Amniotic stem cell (primary cell): ENCODE measurements at places on chromosomes 5 and 9.

DNA sequence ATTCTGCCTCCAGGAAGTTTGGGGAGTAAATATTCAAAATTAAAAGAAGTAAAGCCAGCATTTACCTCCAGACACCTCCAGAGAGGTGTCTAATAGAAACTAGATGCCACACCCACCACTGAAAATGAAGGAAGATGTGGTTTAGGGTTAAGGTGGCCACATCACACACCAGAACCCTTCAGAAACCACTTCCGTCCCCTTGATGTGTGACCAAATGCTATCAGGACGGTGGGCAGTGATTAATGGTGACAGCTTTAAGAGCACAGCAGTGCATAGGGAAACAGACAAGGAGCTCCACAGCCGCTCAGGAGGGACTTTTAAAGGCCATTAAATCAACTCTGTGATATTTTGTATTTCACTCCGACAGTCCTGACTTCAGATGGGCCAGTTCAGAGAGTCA, 295.2 kb downstream of the BRINP1 start:
- DNase-seq: no peak

- no peak for DNase-seq
Measured at GRCh38 chr5:40452874-40453624, 226.7 kb upstream of the PTGER4 start.

GRCh38 chr9:78196258-78196657, 39.6 kb upstream of the CEP78 start:
- DNase-seq: no peak

DNA sequence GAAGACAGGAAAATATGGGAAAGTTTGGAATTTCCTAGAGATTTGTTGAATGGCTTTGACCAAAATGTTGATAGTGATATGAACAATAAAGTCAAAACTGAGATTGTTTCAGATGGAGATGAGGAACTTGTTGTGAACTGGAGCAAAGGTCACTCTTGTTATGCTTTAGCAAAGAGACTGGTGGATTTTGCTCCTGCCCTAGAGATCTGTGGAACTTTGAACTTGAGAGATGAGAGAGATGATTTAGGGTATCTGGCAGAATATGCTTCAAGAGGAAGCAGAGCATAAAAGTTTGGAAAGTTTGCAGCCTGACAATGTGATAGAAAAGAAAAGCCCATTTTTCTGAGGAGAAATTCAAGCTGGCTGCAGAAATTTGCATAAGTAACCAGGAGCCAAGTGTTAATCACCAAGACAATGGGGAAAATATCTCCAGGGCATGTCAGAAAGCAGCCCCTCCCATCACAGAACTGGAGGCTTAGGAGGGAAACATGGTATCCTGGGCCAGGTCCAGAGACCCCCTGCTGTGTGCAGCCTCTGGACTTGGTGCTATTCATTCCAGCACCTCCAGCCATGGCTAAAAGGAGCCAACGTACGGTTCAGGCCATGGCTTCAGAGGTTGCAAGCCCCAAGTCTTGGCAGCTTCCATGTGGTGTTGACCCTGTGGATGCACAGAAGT, 114.3 kb upstream of the STARD4 start:
- no peak for DNase-seq

GRCh38 chr9:104091116-104091515, 3.0 kb upstream of the SMC2 start:
- DNase-seq: no peak

GRCh38 chr9:96651626-96652025, 3.5 kb downstream of the PRXL2C start:
- DNase-seq: no peak

DNA sequence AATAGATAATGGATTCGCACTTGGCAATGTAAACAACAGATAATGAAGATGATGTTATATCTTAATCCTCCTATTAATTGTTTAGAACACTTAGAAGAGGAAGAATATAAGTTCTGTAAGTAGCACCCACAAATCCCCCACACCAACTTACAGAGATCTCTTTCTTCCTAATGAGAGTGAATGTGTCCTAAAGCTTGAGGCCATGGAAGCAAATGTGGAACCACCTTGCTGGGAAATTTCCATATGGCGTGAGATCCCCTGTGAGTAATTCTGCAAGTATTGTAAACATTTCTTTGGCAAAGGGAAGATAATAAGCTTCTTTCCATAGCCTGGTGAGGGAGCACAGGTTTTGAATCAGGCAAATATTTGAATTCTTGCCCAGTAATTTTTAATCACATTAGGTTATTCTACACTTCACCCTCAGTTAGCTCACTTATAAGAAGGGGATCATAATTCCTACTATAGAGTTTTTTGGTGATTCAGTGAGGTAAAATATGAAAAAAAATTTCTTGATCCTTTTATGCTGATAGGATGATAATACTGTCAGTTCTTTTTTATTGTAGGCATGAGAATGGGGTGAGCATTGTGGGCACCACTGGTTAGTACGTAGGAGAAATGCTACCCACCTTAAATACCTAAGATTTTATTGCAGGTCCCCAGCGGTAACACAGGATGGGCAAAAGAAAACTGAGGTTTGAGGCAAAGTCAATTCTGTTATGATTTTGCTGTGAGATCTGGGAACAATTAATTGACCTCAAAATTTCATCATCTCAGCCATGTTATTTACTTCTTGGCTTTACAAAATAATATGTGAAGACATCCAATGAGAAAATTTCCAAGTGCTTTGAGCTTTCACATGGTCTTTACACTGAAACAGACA, 574.8 kb downstream of the PSAT1 start:
- peak; percentile 57 for DNase-seq

DNA sequence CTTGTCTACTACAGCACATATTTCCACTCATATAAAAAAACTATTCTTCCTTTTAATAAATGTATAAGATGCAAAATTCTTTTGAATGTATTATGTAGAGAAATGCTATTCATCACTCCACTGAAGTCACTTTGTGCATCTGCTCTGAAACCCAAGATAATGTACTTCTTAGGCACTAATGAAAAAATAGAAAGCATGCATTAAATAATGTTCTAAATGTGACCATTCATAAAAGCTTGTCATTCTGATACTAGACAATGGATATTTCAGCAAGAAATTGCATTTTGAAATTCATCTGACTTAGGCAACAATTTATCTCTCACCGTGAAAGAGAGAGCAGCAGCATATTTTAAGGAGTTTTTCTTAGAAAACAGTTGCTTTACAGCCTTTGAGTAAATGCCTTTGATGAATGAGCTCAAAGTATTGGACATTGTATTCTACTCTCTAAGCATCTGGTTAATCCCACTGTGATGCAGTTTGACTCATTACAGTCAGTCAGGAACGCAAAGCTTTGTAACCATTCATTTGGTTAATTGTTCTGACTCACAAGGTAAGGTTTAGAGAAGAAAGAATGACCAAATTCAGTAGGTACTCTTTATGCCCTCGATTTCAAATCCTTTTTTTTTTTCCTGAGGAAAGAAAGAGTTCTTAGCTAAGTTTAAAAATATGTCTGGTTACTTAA, 2233.8 kb upstream of the C9orf72 start:
- DNase-seq: no peak

DNA sequence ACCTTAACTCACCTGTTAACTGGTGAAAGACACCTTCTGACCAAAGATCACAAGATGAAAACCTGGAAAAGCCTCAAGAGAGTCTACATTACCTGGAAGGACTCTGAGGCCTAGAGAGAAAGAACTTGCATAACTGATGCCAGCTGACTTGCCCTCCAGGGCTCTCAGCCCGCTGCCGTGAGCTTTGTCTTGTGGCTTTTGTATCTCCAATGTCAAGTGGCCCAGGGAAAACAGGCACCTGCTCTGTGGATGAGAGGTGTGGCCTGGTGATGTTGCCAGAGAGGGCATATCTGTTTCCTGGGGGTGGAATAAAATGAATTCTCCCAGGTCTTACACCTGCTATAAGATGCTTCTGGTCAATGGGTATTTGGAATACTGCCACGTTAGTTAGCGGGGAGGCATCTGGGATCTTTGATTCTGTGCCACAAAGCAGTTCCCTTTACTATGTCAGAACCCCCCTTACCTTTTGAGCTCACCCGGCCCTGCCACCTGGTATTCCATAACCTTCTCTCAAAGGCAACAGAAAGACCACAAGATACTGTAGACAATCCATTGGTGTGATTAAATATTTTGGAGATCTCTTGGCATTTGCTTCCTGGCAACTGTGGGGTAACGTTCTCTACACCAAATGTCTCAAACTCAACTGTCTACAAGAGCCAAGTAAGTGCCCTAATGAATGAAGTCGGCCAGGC, 54.9 kb upstream of the N4BP3 start:
- no peak for DNase-seq

GRCh38 chr9:124758061-124758460, 13.1 kb downstream of the NR6A1 start:
- no peak for DNase-seq

DNA sequence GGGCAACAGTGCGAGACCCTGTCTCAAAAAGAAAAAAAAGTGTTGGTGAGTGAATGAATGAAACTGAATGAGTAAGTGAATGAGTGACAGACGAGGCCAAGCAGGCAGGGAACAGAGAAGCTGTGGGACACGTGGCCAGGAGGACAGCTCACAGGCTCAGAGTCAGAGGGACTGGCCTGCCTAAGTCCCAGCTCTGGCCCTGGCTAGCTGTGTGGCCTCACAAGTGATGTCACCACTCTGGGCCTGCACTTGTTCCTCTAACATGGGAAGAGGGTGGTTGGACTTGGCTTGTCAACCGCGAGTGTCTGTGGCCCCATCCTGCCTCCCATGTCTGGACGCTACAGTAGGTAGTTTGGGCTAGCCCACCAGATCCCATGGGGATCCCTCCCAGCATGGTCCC, 4.7 kb upstream of the PLPP7 start:
- DNase-seq: no peak

- peak; percentile 38 for DNase-seq
Measured at GRCh38 chr5:149228618-149229297, 42.9 kb upstream of the AFAP1L1 start.

DNA sequence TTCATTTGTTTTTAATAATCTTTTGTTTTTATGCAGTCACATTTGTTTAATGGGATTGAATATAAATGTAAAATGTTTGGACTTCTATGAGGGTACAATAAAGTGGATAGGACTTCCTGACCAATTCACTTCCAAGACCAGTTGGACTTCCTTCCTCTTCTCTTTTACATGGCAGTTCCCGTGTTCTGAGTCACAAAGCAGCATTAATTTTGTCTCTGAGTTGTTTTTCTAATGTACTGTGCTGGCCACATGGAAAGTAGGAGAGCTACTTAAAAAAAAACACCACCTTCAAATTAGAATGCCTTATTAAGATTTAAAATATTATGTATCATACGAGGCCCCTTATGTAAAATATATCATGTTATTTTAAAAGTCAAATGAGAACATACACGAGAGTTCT, 87.3 kb downstream of the CCDC171 start:
- no peak for DNase-seq
